ENCODE measurements at places on chromosomes 7 and 10.

- DNase-seq, result no peak
Observed at GRCh38 chr10:120483006-120483405, 26.0 kb downstream of the PLPP4 start.

DNA sequence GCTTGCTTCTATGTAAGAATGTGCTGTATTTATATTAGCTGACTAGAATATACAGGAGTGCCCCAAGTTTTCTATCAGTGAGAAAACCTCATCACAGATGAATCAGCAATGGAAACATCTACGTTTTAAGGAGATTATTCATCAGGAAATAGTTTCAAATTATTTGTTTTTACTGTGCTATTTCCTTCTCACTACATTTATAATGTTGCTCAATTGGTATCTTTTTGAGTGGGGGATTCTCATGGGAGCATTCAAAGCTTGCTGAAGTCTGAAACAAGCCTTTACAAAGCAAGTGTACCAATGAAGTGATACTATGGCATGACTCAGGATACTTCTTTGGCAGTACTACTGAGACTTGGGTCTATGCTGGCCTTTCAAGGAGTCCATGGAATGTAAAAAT, 191.1 kb upstream of the SLC26A5 start:
- no peak for DNase-seq

- no peak for DNase-seq
Observed at GRCh38 chr10:128708182-128708581, 582.0 kb upstream of the MKI67 start.

GRCh38 chr7:153509768-153510167, 542.4 kb upstream of the DPP6 start:
- DNase-seq, result no peak

DNA sequence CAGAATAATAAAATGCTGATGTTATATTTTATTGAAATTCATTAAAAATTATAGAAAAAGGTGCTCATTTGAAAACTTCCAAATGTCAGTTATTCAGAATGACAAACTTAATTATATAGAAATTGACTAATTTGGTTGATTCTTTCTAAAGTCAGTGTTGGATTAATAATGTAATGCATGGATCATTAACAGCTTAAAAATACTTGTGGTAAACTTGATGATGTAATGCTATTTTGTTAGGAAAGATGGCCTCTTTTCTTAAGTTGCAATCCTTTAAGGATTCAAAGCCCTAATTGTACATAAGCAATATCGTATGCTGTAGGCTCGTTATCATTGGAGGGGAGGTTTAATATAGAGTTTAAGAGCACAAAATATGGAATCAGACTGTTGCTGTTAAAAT, 141.2 kb downstream of the ZEB1 start:
- DNase-seq, result no peak

DNA sequence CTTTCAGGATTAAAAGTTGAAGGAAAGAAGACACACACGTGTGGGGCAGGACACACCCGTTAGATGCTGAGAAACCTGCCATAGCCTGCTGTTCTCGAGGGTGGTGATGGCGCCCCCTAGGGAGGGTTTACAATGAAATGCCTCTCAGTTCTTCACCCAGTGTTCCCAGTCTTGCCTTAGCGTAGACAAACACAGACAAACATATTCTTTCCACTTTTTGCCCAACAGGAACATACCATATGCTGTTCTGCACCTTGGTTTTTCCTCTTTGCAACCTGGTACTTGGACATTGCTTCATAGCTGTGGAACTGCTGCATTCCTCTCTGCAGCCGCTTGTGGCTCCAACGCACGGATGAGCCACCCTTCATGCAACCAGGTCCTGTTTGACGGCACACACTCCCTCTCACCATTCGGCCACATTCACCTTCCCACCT, 23.3 kb upstream of the HSPA12A start:
- no peak for DNase-seq

- no peak for DNase-seq
Observed at GRCh38 chr10:18681971-18682411, 22.8 kb downstream of the ARL5B start.

GRCh38 chr10:103197174-103197573, 4.1 kb upstream of the NT5C2 start:
- peak; percentile 84 for DNase-seq

DNA sequence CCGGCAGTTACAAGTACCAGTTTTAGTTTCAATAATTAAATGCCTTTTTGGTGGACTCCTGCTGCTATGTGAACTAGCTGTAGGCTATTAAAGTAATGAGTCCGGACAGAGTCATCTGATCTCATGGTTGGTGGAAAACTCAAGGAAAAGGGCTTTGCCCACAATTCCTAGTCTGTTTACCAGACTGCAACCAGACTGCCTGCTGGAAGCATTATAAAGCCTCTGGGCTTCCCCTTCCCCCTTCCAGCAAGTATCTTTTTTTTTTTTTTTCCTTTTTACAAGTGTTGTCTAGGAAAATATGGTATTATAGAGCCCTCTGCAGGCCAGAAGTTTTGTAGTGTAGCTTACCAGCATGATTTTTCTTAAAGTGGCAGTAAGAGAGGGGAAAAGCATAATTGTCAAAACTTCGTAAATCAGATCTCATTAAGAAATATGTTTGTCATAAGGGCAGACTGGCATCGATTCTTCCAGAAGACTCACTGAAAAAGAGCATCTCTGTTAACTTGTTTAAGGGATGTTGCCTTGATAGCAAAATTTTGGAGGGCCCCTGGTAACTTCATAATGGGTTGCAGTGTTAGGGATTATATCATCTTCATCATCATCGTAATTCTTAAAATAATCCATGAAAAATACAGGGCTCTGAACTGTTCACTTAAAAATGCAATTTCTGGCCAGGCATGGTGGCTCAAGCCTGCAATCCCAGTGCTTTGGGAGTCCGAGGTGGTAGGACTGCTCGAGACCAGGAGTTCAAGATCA, 181.3 kb downstream of the TAX1BP1 start:
- DNase-seq, result peak; percentile 8

DNA sequence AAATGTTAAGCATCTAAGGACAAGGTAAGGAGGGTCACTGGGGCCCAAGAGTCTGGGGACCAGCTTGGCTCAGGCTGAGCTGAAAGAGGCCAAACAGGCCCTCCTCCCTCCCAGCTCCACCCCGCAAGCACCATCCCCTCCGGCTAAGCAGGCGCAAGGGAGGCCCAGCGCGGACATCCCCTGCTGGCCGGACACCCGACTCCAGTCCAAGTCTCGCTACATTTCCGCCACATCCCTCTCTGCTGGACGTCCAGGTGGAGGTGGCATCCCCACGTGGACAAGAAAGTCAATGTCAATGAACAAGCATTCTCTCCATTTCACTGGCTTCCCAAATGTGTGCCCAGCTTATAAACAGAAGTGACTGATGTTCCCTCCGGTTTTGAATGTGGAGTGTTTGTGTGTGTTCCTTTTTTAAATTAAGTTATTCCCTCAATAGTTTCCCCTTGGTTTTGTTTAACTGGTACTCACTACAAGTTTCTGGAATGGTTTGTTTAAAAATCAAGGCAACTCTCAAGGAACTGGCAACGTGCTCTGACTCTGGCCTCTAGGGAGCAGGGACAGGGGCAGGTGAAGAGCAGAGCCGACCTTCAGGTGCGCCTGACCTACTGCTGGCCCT, 35.4 kb downstream of the PSAP start:
- DNase-seq, result no peak

DNA sequence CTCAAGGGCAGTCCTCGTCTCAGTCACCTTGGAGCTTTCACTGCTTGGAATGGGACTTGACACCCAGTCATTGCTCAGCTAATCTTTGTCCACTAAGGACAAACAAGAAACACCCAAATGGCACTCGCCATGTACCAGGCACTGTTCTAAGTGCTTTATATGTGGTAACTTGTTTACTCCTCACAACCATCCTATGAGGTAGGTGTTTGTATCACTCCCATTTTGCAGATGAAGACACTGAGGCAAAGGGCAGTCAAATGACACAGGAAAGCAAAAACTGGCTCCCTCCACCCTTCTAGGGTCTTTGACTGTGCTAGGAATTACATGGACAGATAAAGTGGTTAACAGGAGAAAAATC, 24.7 kb downstream of the DNAJB12 start:
- no peak for DNase-seq

DNA sequence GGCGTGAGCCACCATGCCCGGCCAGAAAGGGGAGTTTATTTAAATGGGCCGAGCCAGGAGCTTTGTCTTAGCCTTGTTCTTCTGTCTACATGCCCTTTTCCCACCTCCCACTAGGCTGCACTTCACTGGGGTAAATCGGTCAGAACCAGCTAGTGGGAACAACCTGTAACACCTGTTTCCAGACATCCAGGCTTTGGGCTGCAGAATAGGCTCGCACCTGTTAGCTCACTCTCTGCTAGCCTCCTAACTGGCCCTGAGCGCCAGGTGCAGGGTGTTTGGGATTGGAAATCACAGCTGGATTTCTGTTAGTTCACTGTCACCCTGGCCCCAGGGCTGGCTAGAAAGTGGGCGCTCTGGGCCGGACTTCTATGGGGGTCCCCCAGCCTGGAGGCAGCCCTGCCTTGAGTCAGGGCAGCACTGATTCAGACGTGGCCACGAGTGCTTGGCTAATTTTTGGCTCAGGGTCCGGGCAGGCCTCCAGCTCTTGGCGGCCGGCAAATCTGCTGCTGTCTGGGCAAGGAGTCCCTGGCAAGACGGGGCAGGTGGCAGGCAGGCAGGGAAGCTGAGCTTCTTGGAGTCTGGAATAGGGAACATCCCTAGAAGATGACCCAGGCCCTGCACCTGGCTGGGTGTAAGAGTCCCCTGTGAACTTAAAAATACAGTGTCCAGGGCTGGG, 48.6 kb downstream of the GTF2IRD1 start:
- no peak for DNase-seq

GRCh38 chr7:53218730-53219504, 183.5 kb downstream of the POM121L12 start:
- no peak for DNase-seq

DNA sequence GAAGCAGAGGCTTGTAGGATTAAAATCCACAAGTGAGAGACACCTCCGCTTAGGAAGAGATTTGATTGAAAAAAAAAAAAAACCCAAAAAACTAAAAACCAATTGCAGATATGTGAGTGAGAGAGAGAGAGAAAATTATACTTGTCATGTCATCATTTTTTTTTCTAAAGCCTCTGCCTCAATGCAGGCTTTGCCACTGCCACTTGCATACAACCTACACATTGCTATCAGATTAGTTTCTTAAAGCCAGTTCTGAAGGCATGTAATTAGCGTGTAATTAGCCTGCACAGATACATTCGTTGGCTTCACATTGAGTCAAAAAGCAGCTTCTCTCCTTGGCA, 86.1 kb upstream of the MTPN start:
- DNase-seq, result no peak

GRCh38 chr7:152121432-152121831, 96.0 kb downstream of the GALNT11 start:
- no peak for DNase-seq

DNA sequence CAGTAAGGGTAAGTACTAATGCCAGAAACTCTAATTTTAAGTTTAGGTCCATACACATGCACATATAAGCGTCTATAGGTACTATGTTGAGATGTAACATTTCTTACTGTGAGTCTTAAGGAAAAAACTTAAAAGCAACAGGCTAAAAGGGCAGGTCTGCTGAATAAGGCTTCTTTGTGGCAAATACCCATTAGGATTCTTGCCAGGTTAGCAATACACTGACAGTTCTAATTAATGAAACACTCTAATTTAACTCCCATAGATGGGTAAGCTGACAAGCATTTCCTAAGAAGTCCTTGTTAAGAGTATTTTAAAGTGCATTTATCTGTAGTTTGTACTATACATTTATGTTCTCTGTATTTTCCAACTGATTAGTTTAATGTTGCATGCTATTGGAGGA, 14.0 kb downstream of the SCRN1 start:
- no peak for DNase-seq

DNA sequence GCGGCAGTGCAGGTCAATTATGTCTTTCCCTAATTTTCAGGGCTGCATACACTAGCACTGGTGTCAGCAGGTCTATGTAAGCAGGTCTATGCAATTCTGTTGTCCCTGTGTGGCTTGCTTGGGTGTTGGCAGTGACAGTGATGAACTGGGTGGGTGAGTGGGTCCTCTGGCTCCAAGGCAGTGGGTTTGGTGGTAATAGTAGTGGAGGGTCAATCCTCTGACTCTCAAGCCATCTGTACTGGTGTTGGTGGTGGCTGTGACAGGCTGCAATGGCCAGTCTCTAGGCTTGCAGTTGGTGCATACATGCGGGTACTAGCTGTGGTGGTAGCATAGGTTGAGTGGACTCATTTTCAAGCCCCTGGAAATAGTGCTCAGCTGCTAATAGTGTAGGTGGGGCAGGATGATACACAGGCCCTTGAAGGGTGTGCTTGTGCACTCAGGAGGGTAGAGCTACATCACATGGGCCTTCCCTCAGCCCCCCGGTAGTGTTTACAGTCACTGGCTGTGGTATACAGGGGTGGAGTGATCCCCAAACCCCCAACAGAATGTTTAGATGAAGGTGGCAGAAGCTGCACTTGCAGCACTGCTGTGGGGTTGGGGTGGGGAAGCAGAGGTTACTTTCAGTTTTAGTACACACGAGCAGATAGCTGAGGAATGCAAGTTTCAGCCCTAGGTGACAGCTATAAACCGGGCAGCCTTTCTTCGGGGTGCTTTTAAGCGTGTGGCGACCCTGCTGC, 331.3 kb downstream of the PCDH15 start:
- no peak for DNase-seq

GRCh38 chr7:111113263-111114017, 22.5 kb downstream of the LRRN3 start:
- DNase-seq, result no peak

DNA sequence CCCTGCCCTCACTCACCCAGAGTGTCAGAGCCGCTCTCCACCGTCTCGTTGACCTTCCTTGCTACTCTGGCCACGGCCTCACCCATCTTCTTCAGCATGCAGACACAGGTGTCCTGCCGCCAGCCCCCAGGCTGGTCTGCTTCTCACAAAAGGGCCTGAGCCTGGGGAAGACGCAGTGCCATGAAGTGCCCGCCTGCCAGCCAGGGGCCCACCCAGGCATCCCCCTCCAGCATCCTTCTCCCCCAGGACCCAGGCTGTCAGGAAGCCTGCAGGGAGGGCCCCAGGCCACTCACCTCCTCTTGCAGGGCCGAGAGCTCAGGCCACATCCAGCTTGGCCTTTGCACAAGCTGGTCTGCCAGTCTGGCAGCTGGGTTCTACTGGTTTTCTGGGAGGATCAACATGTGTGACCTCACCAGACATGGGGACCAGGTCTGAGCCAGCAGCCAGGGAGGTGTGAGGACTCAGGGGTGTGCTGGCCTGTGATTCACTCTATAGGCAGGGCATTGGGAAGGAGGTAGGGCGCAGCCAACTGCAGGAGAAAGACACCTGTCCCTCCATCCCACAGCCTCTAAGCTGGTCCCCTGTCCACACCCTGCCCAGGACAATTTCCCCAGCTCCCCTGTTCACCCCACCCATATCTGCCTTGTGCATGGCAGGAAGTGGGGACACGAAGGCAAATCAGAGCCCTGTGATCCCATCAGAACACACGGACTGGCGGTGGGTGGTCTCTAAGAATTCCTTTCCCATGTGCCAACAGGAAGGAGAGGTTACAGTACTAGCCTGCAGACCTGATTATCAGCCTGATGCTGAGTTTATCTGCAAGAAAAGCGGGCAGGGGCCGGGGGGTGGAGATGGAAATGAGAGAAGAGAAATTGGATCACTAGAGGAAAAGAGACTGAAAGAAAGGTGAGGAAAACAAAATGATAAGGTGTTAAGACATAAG, 5.7 kb downstream of the LRRC20 start:
- no peak for DNase-seq
